ENCODE measurements at places on chromosomes 6 and 20.

DNA sequence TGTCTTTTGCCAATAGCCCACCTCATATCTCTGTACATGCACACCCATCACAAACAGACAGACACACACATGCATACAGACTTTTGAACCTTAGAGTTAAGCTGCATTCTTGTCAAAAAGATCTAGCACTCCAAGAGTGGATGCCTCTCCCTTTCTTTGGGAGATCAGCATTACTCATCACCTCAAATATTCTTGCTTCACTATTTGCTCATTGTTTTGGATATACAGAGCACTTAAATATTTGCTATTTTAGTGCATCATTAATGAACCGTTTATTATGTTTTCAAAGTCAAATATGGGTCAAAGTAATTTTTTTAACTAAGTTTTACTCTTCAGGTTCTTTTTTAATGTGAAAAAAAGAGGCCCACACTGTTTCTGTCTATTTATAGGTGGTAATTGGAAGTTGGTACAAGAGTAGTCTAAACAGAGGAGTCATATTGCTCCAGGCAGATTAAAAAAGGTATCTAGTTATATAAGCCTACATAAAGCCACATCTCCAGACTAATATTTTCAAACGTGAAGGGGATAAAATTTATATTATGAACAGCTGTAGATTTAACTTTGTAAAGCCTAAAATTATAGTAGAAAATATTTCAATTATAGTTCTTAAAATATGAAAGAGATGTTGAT, 102.6 kb downstream of the FLRT3 start:
- no peak for DNase-seq

DNA sequence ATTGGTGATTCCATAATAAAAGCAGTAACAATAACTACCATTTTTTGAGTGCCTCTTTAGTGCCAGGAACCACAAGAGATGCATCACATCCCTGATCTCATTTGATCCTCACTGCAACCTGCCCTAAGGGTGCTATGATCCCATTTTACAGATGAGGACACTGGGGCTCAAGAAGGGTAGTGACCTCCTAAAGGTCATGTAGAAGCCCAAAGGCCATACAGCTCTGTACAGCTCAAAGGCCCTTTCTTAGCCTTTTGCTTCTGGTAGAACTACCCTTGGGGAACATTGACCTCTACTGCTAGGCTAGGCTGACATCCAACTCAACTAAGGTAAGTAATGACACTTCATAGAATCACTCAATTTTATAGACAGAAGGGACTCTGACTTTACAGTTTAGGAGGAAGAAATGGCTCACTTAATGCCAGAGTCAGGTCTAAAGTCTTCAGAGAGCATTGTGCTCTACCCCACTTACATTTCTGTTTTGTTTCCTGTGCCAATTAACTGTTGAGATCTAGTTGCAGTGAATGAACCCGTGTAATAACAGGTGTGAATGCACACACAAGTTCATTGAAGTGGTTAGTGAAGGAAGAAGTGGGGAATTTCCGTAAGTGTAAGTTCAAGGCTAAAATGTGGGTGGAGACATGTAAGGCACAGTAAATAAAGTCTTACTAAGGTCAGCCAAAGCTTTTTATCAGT, 10.7 kb downstream of the SLC9A8 start:
- no peak for DNase-seq

DNA sequence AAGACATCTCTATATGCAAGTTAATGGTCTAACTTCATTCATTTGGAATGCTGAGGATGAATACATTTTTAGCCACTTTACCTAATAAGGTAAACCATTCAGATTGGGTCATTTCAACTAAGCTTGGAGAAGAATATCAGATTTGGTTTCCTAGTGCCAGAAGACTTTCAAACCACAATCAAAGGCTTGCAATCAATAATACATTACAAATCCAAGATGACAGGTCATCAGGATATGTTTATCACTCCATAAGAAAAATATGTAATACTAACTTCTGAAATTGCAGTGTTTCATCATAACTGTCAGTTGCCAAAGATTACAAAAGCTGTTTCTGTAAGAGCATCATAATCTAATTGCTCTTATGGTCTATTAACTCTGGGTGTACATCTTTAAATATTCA, 654.0 kb downstream of the COL12A1 start:
- no peak for DNase-seq

- no peak for DNase-seq
Observed at GRCh38 chr6:117444600-117444999, 18.9 kb upstream of the ROS1 start.

- no peak for DNase-seq
Observed at GRCh38 chr20:51958099-51959065, 156.1 kb upstream of the SALL4 start.

DNA sequence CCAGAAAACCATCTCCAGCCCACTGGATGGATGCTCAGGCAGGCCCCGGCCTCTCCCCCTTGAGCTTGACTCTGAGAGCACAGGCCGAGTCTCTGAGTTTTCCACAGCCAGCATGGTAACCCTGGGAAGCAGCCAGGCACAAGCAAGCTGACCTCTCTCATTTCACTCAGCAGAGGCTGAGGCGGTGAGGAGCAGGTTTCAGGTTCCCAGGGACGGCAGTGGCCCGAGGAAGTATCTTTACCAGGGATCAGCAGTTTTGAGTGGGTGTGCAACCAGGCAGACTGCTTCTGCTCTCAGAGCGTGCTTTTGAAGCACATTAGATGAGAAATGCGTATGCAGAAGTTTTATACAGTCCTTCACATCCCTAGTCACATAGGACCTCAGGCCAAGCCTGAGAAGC, 12.6 kb downstream of the HCK start:
- no peak for DNase-seq
